CD4-positive, alpha-beta T cell treated with Interleukin-6 for 4 hours (primary cell): ENCODE measurements at places on chromosomes 1 and 21.
A peak's percentile ranks its signal among the peaks of the same experiment; 100 is the strongest.

DNA sequence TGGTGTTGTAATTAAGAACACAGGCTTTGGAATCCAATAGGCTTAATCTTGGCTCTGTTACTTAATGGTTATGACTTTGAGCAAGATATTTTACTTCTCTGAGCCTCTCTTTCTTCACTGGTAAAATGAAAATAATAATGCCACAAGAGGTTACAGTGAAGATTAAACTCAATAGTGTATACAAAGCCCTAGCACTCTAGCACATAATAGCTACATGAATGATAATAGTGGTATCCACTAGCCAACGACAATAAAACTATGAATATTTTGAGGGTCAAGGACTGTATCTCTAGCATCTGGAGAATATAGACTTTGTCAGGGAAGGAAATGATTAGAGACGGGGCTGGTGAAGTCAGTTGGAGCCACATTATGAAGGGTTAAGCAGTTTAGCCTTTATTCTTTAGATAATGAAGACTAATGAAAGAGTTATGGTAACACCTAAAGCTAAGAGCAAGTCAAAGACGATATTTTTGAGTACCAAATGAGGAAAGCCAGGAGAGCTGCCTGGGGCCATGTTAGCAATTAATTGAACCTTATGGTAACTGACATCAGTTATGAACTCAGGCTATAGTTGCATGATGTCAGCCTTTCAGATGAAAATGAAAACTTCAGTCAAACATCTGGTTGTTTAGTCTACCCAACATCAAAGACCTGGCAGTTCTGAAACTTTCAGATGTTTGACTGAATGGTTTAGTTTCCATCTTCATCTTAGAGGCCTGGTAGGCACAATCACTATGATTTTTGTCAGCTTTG is 32.8 kb upstream of the RNF11 start:
- no peak for DNase-seq

- DNase-seq: no peak
Observed at GRCh38 chr21:35144978-35145377, 95.9 kb upstream of the RUNX1 start.

- no peak for DNase-seq
Observed at GRCh38 chr1:118963456-118964430, 24.4 kb downstream of the TBX15 start.

GRCh38 chr1:11676386-11677103 is 4.4 kb downstream of the MAD2L2 start:
- DNase-seq: no peak

DNA sequence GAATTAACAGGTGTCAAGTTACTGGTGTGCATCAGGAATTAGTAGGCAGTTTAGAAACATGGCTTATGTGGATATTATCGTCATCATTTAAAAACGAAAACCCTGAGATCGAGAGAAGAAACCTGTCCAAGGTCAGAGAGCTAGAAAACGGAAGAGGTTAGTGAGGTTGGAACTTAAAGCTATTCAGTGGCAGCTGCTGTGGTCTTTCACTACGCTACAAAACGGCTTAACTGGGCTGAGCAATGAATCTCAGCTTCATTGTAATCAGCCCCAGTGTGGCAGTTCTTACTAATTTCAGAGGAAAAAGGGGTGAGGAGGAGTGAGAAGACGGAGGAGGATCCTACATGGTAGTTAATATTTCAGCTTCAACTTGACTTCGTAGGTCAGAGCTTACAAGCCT is 77.9 kb downstream of the DAB1 start:
- DNase-seq: no peak

- DNase-seq: no peak
Observed at GRCh38 chr1:19976317-19977003, 3.0 kb downstream of the PLA2G2A start.

DNA sequence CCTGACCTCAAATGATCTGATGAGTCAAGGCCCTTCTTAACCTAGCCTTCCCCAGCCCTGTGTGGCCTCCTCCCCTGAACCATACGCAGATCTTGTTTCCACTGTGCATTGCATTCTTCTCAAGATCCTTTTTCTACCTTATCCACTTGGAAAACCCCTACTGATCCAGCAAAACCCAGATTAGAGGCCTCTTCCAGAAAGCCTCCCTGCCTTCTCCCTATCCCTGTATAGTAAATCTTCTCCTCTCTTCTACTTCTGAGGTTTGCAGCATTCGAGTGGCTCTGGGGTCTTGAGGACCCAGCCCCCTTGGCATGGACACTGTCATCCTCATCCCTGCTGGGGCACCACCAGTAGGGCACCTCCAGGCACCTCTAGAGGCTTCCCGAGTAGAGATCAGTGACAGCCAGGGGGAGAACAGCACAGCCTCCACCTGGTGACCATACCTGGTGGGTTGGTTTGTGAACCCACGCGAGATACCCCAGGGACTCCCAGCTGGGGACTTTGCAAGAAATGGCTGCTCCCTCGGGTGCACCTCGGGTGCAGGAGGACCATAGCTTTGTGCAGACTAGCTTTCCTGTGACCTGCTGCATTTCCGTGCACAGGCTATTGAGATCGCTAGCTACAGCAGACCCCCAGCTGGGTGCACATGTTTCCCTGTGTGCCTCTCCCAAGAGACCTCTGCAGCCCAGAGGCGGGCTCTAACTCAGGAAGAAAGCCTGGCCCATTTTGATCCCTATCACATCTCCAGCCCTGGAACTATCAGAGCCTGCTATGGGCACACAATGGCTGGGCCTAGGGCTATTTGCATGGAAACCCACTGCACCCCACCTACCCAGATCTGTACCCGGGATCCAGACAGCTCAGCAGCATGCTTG is 34.2 kb downstream of the MATN1 start:
- DNase-seq: no peak

DNA sequence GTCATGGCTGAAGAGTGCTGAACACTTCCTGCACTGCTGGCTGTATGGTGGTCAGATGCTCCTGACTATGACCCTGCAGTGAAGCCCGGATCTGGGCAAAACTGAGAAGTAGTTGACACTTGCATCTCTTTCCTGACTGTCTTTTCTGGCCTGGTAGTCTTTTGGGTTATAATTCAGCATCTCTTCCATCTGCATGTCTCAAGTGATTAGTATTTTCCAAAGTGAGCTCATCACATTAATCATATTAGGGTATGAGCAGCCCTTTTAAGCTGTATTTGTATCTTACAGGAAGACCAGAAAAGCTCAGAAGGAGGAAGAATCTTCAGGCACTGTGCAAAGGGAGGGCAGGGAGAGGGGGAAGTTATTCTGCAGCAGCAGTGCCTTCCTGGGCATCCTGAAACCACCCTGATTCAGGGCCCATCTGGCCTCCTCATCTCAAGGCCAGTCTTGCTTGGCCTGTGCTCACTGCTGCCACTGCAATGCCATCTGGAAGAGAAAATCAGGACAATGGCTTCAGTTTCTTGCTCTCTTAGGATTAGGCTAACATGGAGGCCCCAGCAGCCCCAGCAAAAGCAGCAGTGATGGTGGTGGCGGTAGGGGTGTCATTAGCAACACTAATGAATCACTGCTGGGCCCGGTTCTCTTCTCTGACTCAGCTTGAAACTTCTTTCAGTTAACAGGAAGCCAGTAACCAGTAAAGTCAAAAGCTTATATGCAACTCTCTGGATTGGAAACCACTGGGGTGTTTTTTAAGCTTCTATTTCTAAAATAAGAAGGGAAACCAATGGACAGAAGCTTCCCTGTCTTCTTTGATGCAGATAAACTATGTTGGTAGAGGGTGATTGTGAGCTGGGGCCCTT is 63.3 kb upstream of the WDR26 start:
- peak; percentile 64 for DNase-seq

GRCh38 chr1:26900815-26901511 is 696 bp upstream of the GPATCH3 start:
- DNase-seq: no peak

DNA sequence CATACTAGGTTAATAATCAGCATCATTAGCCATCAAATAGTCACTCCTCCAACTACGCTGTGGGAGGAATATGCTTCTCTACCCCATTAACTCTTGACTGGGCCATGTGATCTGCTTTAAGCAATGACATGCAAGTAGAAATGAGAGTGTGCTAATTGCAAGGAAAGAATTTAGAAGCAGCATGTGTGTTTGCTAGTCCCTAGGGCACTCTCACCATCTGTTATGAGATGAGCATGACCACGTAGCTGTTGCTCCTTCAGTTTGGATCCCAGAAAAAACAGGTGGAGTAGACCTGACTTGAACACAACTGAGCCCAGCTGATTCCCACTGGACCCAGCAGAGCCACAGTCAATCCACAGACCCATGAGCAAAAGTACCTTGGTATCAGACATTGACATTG is 19.7 kb upstream of the RGS7 start:
- no peak for DNase-seq

- no peak for DNase-seq
Observed at GRCh38 chr1:74399249-74399648, 113.2 kb downstream of the LRRC53 start.

DNA sequence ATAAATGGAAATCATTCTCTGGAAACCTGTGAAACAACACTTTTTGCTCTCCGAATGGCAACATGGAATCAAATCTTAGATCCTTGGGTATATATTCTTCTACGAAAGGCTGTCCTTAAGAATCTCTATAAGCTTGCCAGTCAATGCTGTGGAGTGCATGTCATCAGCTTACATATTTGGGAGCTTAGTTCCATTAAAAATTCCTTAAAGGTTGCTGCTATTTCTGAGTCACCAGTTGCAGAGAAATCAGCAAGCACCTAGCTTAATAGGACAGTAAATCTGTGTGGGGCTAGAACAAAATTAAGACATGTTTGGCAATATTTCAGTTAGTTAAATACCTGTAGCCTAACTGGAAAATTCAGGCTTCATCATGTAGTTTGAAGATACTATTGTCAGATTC is 45.7 kb downstream of the PTGFR start:
- no peak for DNase-seq

DNA sequence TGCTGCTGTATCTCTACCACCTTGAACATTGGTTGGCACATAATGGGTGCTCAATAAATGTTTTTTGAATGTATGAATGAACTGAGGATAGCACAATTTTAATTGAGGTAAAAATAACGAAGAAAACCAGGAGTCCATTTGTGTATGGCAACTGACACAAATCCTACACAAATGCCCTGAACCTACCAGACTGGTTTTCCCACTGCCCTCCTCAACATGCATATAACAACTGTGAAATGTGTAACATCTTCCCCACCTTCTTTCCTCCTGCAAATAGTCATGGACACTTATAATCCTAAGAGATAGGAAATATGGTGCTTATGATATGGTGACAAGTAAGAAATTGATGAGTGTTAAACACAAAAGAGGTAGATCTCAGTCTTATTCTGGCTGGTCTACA is 9.9 kb upstream of the LMO4 start:
- DNase-seq: no peak

- no peak for DNase-seq
Observed at GRCh38 chr21:27693376-27693775, 726.5 kb upstream of the ADAMTS5 start.

DNA sequence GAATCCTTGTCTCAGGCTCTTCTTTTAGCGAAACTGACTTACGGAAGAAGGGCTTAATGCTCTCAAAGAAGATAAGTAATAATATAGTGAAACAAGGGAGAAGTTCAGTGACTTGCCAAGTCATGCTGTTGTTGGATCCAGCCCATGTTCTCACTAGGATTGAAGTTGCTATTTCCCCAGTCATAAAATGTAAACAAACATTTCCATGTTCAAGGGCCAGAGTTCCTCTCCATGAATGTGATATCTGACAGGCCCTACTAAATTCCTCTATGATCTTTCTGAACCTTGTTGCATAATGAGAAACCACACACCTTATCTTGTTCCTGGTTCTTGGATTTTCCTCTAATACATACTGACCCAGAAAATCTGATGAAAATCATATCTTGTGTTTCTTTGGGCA is 876.5 kb upstream of the B3GALT2 start:
- no peak for DNase-seq

GRCh38 chr1:172917972-172918371 is 132.8 kb downstream of the TNFSF18 start:
- DNase-seq: no peak

GRCh38 chr1:207429963-207430362 is 24.2 kb upstream of the CR2 start:
- DNase-seq: no peak

DNA sequence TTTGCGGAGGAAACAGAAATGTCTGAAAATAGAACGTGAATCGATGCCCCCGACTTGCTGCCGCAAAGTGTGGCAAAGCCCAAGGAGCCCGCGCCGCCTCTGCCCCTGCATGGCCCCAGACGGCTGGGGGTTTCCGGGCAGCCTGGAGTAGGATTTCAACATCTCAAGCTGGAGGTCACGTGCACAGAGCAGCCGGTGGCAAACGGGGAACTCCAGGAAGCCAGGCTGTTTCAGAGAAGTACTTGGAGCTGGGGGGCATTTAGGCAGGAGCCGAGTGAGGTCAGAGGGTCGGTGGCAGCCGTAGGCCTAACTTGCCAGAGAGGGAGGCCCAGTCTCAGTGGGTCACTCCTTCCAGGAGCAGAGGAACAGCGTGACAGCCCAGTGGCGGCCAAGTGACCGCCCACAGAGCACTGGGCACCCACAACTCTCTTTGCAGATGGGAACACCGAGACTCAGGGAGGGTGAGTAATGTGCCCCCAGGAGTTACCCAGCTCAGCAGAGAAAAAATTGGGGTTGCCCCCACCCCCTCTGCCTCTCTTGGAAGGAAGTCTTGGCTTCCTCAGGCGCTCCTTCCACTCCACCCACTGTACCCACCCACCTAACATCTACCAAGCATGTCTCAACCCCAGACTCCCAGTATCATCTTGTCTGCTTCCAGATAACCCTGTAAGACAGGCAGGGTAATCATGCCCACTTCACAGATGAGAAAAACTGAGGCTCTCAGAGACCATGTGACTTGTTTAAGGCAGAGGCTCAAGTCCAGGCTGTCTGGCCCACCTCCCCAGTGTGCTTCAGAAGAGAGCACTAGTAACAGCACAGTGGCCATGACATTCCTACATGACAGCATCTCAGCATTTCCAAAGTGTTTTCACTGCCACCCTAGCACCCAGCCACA is 179.4 kb downstream of the HIVEP3 start:
- DNase-seq: peak; percentile 54

DNA sequence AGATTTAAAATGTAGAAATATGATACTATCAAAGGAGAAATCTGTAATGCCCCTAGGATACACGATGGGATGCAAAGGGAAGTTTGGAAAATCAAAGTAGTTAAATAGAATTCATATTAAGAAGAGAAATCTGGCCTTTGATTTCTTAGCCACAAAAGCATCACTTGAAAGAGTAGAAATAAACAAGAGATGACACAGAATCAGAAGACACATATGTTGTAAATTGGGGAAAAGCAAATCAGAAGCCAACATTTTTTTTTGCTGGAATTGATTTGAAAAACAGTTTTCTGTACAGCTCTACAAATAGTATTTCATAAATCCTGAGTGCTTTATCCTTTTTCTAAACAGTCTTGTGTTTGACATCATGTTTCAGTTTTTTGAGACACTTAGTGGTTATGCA is 12.4 kb upstream of the TNFSF18 start:
- no peak for DNase-seq
